Tibial nerve (tissue), 4 donors: ENCODE measurements at places on chromosomes 12 and 14. TPM values are rescaled to one million over a fixed set of nuclear protein-coding genes. Genes with fewer than 3 reads are reported as not detected.

The DDX11 gene
- 29.4 TPM for total RNA-seq

The CLEC6A gene
- total RNA-seq = not detected

The SYCP3 gene
- total RNA-seq = not detected

The KRT5 gene
- not detected for total RNA-seq

The SMOC1 gene
- 12.7 TPM for total RNA-seq

The RAD51AP1 gene
- 4.8 TPM for total RNA-seq

The PUS7L gene
- 3.9 TPM for total RNA-seq

The PAX9 gene
- 1.3 TPM for total RNA-seq

The PPFIA2 gene
- total RNA-seq = 20.3 TPM

The SELPLG gene
- total RNA-seq = 10.9 TPM

The TAS2R14 gene
- total RNA-seq = 2.0 TPM

The CCDC175 gene
- total RNA-seq = not detected

The LMNTD1 gene
- total RNA-seq = not detected

The HCAR3 gene
- total RNA-seq = 0.42 TPM

The CDK2 gene
- 22.2 TPM for total RNA-seq
